ENCODE measurements at places on chromosomes 2 and 18. TPM values are rescaled to one million over a fixed set of nuclear protein-coding genes. Genes with fewer than 3 reads are reported as not detected.

GRCh38 chr2:11866358-11867335 is 120.2 kb downstream of the LPIN1 start:
- DNase-seq = no peak

- no peak for DNase-seq
Measured at GRCh38 chr2:129821445-129821844, 158.0 kb upstream of the RAB6C start.

DNA sequence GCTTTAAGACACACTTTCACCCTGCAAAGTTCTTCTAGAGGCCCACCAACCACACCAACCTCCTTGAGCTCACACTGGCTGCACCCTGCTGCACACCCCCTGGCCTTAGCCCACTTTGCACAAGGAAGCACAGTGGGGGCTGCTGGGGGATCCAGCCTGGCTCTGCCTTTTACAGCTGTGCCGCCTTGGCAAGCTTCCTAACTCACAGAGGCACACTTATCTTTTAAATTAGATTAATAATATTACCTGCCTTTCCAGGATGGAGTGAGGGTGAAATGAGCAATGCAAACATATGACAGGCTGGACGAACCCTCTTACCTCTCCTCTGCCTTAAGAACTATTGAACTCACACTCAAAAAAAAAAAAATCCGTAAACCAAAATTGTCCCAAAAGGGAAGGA is 715.8 kb upstream of the ID2 start:
- no peak for DNase-seq

GRCh38 chr2:102718387-102719316 is 43.2 kb upstream of the TMEM182 start:
- no peak for DNase-seq

DNA sequence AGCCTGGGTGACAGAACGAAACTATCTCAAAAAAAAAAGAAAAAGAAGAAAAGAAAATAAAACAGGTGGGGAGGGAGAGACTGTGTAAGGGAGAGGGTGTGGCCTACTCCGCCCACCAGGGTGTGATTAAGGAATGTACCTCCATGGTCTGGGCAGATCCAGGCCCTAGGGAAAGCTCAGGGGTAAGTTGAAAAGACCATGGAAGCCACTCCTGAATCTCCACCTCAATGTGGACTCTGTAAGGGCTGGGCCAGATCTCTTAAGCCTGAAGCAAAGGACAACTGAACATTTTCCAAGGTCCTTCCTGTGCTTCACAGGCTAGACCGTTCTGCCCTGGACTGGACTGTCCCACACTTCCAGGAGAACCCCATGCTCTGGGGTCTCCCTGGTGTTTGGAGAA is 9.7 kb upstream of the ATG16L1 start:
- no peak for DNase-seq

FOXD4L1 gene
- not detected for total RNA-seq

HOXD9 gene
- 2.9 TPM for total RNA-seq
